ENCODE measurements at places on chromosomes 3 and 15. TPM values are rescaled to one million over a fixed set of nuclear protein-coding genes. Genes with fewer than 3 reads are reported as not detected.

GRCh38 chr3:108472001-108472591, 38.3 kb downstream of the MYH15 start:
- H3K4me3 ChIP-seq: no peak overlapping the region
- H3K27ac ChIP-seq: no peak overlapping the region
- no peaks in the 10 kb centered on the region for H3K27me3 ChIP-seq
- no peaks in the 10 kb centered on the region for H3K4me1 ChIP-seq
- no peaks in the 10 kb centered on the region for H3K36me3 ChIP-seq

GRCh38 chr15:80970018-80970657, 19.5 kb downstream of the MESD start:
- H3K4me1 ChIP-seq: no peaks in the 10 kb centered on the region
- peak; percentile 69 for DNase-seq
- no peak overlapping the region for H3K4me3 ChIP-seq
- H3K27me3 ChIP-seq: no peaks in the 10 kb centered on the region

GRCh38 chr3:71461749-71462483, 121.6 kb downstream of the FOXP1 start:
- DNase-seq: no peak
- no peaks in the 10 kb centered on the region for H3K4me1 ChIP-seq
- H3K36me3 ChIP-seq: no peaks in the 10 kb centered on the region
- no peak overlapping the region for H3K27ac ChIP-seq

GRCh38 chr3:160278210-160278609, 53.0 kb downstream of the C3orf80 start:
- H3K27ac ChIP-seq: no peak overlapping the region
- no peaks in the 10 kb centered on the region for H3K36me3 ChIP-seq
- no peaks in the 10 kb centered on the region for H3K4me1 ChIP-seq
- no peaks in the 10 kb centered on the region for H3K27me3 ChIP-seq
- DNase-seq: no peak

GRCh38 chr3:143071776-143072175, 47.8 kb upstream of the CHST2 start:
- H3K36me3 ChIP-seq: no peaks in the 10 kb centered on the region
- H3K4me3 ChIP-seq: no peak overlapping the region
- H3K27me3 ChIP-seq: no peaks in the 10 kb centered on the region
- no peak for DNase-seq
- no peak overlapping the region for H3K27ac ChIP-seq
- peaks cover 10% of the 10 kb centered on the region for H3K4me1 ChIP-seq

DNA sequence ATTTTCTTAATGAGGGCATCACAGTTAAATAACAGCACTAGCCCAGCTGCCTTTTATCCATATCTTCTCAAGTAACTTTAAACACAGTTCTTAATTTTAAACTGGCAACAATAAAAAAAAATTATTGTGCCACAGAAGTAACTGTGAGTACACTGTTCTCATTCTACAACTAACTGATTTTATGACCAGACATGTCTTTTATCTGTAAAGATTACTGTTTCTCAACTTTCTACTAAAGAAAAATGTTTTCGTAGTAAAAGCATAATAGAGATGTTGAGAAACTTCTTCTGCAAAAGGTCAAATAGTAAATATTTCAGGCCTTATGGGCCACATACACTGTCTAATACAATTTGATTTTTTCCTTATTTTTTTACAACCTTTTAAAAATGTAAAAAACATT, 32.0 kb downstream of the PLOD2 start:
- H3K4me1 ChIP-seq: no peaks in the 10 kb centered on the region
- no peak overlapping the region for H3K27ac ChIP-seq
- no peak overlapping the region for H3K4me3 ChIP-seq
- DNase-seq: no peak
- H3K36me3 ChIP-seq: no peaks in the 10 kb centered on the region
- no peaks in the 10 kb centered on the region for H3K27me3 ChIP-seq

DNA sequence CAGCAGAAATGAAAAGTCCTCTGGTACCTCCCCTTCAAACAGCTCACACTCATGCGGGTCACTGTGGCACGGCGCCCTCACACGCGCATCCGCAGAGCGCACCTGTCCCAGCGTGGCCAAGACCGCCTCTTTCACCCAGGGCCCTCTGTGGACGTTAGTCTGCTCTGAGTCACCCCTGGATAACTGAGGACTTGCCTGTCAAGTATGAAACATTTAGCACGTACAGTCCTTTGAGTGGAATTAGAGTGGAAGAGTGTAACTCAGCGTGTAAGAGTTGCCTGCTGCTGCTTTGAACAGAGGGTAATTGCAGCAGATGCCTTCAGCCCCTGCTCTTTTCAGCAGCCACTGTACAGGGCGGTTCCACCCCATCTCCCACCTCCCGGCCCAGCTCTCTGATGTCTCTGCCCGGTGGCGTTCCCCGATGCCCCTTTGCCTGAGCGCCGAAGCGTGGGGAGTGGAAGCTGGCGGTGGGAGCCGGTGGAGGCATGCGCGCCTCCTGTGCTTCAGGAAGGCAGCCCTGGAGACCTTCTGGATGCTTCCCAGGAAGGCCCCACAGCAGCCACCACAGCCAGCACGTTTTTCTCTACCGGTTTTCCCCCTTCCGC, 23.0 kb downstream of the CPN2 start:
- peaks cover 8% of the 10 kb centered on the region for H3K4me1 ChIP-seq
- peak; percentile 44 for DNase-seq
- peaks cover 52% of the 10 kb centered on the region for H3K27me3 ChIP-seq
- H3K27ac ChIP-seq: no peak overlapping the region
- no peak overlapping the region for H3K4me3 ChIP-seq
- H3K36me3 ChIP-seq: no peaks in the 10 kb centered on the region

DNA sequence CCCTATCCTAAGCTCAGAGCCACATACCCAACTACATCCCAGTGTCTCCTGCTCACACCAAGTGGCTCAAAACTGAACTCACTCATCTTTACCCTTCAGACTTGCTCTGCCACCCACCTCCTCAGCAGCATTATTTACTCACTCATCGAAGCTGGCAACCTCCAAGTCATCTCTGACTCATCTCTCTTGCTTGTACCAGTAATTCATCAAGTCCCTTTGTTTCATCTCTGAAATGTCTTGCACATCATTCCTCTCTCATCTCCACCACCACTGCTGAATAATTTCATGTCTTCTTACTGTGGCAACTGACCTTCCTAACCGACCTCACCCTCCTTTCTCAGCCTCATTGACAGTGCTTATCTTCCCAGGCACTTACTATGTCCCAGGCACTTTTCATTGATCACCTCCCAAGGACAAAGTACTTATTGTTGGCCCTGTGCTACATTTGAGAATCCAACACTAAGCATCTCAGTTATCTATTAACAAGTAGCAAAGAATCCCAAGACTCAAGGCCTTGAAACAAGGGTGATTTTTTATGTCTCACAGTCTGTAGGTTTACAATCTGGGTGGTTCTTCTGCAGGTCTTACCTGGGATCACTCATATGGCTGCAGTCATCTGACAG, 82.0 kb downstream of the MRPL46 start:
- DNase-seq: no peak
- H3K4me3 ChIP-seq: no peak overlapping the region
- H3K27me3 ChIP-seq: peaks cover under 1% of the 10 kb centered on the region
- H3K27ac ChIP-seq: no peak overlapping the region
- H3K36me3 ChIP-seq: no peaks in the 10 kb centered on the region
- no peaks in the 10 kb centered on the region for H3K4me1 ChIP-seq

DNA sequence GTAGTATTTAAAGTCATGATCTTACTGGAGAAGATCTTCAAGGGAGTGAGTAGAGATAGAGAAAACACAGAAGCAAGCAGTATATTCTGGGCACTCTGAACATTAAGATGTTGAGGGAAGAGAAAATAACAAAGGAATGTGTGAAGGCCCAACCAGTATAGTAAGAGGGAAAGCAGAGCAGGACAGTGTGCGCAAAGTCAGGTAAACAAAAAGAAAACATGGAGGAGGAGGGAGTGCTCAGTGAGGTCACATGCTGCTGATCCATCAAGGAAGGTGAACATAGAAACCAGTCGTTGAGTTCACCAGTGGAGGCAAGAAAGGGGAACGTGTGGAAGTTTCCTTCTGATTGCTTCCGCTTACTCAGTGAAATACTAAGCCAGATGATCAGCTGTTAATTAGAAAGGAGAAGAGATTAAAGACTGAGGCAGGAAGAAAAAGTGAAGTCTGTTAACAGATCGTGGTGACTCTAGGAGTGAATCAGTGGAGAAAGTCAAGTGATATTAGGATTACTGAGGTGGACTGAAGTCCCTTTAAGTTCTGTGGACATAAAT, 47.2 kb downstream of the OPA1 start:
- no peaks in the 10 kb centered on the region for H3K4me1 ChIP-seq
- peaks cover 96% of the 10 kb centered on the region for H3K36me3 ChIP-seq
- no peaks in the 10 kb centered on the region for H3K27me3 ChIP-seq
- no peak overlapping the region for H3K4me3 ChIP-seq

DNA sequence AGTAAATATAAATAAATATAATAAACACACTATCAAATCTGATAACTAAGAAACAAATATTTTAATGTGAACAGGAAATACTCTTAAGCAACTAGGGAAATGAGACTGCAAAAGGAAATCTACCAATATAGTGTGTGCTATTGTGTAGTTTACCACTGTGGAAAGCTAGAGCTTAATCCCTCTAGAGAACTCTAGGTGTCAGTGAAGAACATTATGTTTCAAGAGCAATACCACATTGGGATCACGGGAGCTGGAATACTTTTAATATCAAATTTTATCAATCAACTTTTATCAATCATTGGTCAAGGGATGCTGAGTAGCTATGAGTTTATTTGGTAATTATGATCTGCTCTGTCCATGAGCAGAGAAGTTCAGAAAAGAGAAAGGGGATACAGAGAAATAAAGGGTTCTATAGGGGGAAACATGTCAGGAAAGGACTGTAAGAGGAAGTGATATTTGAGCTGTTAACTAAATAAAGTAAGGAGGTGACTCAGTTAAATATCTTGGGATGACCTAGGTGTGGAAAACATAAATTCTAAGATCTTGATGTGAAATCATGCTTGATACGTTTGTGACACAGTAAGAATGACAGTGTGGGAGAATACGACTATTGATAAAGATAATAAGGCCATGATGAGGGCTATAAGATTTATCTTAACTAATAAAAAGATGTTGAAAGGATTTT, 762.2 kb upstream of the ALCAM start:
- H3K4me1 ChIP-seq: no peaks in the 10 kb centered on the region
- no peak for DNase-seq
- no peaks in the 10 kb centered on the region for H3K36me3 ChIP-seq

DNA sequence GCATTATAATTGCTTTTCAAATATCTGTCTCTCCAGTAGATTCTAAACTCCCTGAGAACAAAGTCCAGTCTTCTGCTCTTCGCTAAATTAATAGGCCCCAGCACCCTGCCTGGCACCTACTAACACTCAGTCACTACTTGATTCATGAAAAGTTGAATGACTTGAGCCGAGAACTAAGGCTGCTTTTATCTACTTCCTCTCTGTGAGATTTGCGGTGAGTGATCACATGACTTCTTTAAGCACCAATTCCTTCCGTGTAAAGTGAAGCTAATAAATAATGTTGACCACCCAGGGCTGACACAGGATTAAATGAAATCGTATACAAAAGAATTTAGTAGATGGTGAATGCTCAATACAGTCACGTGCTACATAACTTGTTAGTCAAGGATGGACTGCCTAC, 44.6 kb upstream of the PGPEP1L start:
- peaks cover 28% of the 10 kb centered on the region for H3K27me3 ChIP-seq
- no peaks in the 10 kb centered on the region for H3K36me3 ChIP-seq
- no peak overlapping the region for H3K27ac ChIP-seq

DNA sequence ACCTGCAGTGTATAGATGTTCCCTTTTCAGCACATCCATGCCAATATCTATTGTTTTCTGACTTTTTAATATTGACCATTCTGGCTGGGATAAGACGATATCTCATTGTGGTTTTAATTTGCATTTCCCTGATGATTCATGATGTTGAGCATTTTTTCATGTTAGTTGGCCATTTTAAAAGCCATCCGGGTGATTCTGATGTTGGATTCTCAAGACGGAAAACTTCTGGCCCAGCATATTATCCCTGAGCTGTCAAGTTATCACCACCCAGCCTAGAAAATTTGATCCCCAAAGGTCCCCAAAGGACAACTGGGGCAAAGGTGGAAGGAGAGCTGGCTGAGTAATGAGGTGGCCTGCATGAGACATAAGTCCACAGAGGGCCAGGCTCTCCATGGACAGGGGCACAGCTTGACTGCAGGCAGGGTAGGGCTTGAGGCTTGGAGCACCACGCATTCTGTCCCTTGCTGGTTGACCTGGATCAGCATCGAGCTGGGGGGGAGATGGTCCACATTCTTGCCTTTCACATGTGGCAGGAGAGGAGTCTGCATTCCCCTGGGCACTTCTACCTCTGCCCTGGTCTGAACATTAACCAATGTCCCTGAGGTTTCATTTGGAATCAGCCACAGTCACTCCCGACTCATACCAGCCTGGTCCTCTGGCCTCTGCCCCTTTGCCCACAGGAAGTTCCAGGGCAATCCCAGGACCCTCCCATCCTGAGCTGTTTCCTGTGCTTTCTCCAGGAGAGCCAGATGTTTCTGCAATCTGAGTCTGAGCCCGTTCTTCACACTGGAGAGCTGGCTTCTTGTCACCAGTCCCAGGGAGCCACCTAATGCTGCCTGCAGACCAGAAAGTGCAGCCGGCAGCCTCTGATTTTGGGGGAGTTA, 69.2 kb downstream of the ISG20 start:
- no peak overlapping the region for H3K4me3 ChIP-seq
- H3K36me3 ChIP-seq: no peaks in the 10 kb centered on the region
- H3K27me3 ChIP-seq: peaks cover 37% of the 10 kb centered on the region
- no peaks in the 10 kb centered on the region for H3K4me1 ChIP-seq
- no peak for DNase-seq

- no peak overlapping the region for H3K27ac ChIP-seq
- H3K4me1 ChIP-seq: no peaks in the 10 kb centered on the region
- DNase-seq: no peak
- H3K4me3 ChIP-seq: no peak overlapping the region
- no peaks in the 10 kb centered on the region for H3K36me3 ChIP-seq
- H3K27me3 ChIP-seq: no peaks in the 10 kb centered on the region
Observed at GRCh38 chr3:132083583-132084279, 48.9 kb upstream of the CPNE4 start.

DNA sequence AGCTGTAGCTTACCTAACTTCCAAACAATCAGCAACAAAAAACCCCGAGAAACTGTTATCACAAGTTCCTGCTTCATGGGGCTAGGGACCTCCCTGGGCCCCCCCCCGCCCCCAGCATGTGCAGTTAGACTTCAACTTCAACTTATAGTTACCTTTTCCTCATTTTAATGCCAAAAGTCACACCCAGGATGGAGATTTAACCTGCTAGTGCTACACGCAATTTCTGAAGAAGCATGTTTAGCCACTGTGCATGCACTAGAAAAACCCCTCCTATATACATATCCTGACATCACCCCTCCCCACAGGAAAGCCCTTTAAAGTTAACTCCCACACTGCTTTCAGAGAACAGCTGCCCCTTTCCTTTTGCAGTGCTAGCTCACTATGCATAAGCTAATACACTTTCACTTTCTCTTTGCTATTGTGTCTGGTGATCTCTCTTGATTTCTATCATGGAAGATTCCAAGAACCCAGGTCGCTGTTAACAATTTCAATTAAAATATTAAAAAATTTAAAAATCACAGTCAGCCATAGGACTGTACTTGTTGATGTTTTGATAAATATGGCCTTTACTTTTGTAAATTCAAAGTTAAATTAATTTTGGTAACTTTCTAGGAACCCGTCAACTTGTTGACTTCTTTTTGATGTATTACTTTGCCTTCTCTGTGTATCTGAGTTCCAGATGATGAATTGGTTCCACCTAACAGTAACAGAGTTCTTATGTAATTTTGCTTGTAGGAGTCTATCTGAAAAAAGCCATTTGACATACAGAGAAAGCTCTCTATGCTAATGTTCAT, 75.2 kb upstream of the ACAD9 start:
- peak; percentile 59 for DNase-seq
- H3K4me3 ChIP-seq: no peak overlapping the region
- H3K27me3 ChIP-seq: no peaks in the 10 kb centered on the region
- peaks cover 65% of the 10 kb centered on the region for H3K36me3 ChIP-seq

MEGF11 gene
- not detected for total RNA-seq

FAM81A gene
- total RNA-seq: not detected

ZNF621 gene
- total RNA-seq: 22.4 TPM

HGD gene
- 0.51 TPM for total RNA-seq

MYO5C gene
- 0.24 TPM for total RNA-seq

CLDN1 gene
- total RNA-seq: 0.34 TPM

TIPIN gene
- total RNA-seq: 28.0 TPM

Data from K562 (cell line).